ENCODE measurements at places on chromosomes 7 and 10.

DNA sequence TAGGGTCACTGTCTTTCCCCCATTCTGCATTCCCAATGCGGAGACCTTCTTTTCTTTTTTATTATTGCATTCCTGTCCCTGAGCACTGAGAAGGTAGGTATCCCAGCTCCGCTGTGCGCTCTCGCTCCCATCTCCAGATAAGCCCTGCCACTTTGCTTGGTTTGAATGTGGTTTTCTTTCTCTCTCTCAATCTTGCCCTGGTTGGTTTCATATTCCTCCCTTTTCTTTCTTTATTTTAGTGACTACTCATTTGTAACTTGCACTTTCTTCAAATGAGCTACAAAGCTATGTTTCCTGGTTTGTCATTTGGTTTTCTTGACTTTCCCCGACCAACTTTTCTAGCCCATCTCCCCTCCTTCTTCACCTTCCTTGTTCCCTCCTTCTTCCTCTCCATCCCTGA, 29.0 kb upstream of the HSPB1 start:
- DNase-seq = no peak

DNA sequence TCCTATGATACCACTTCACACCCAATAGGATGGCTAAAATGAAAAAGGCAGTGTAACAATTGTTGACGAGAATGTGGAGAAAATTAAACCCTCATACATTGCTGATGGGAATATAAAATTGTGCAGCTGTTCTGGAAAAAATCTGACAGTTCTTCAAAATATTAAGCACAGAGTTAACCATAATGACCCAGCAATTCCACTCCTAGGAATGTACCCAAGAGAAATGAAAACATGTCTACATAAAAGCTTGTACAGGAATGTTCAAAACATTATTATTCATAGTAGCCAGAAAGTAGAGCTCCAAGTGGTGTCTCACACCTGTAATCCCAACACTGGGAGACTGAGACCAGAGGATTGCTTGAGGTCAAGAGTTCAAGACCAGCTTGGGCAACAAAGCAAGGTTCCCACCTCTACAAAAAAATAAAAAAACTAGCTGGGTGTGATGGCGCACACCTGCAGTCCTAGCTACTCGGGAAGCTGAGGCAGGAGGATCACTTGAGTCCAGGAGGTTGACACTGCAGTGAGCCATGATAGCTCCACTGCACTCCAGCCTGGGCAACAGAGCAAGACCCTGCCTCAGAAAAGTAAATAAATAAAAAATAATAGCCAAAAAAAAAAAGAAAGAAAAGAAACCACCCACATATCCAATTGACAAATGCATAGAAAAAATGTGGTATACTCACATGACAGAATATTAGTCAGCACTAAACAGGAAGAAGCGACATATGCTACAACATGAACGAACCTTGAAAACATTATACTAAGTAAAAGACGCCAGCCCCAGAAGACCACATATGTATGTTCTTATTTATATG, 5.0 kb downstream of the RHEB start:
- DNase-seq = no peak

DNA sequence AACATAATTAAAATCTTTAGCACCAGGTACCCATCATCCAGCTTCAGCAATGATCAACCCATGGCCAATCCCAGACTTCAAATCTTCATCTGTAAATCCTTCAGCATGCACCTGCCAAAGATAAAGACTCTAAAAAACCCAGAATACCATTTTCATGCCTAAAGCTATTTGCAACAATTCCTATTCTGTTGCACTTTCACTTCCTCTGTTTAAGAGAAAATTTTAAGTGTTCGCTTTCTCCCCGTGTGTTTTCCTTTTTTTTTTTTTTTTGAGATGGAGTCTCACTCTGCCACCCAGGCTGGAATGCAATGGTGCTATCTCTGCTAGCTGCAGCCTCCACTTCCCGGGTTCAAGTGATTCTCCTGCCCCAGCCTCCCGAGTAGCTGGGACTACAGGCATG, 31.8 kb upstream of the HTR5A start:
- no peak for DNase-seq

- no peak for DNase-seq
Observed at GRCh38 chr7:23863209-23863787, 153.3 kb downstream of the STK31 start.

DNA sequence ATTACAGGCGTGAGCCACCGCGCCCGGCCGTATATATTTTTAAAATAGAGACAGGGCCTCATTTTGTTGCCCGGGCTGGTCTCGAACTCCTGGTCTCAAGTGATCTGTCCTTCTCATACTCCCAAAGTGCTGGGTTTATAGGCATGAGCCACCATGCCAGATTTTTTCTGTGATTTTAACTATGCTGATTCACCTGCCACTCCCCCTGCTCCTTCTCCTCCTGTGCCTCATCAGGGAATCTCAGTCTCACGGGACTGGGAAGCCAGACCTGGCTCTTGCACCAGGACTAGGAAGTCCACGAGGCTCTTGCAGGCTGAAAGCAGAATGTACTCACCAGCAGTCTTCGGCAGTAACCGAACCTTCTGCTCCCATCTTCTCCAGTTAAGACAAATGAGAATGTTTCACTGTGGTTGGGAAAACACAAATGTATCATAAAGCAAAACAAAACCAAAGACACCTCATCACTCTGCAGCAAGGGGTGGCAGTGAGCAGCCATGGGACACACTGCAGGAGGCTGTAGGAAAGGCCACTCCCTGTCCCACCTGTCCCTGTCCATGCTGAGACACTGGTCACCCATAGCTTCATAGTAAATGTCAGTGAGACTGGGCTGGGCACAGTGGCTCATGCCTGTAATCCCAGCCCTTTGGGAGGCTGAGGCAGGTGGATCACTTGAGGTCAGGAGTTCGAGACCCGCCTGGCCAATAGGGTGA, 78.7 kb upstream of the MKRN1 start:
- no peak for DNase-seq

GRCh38 chr10:25049966-25050365, 33.6 kb downstream of the THNSL1 start:
- no peak for DNase-seq
